ENCODE measurements at places on chromosomes 16 and 17.

DNA sequence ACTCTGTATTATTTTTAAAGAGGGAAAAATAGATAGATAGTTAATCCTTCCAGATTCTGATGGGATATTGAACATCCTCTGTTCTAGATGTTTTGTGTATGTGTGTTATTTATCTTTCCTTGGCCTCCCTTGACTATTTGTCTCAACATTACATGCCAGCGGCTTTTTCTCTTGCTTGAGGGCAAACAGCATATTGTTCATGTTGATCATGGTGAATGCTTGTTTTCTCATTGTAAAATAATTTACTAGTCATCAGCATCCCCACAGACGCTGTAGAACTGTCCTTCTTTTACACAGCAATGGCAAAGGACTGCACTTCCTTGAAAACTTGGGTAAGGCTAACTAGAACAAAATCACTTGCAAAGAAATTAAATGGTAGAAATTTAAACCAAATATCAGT lies 1376.4 kb upstream of the GOT2 start:
- no peak for DNase-seq

DNA sequence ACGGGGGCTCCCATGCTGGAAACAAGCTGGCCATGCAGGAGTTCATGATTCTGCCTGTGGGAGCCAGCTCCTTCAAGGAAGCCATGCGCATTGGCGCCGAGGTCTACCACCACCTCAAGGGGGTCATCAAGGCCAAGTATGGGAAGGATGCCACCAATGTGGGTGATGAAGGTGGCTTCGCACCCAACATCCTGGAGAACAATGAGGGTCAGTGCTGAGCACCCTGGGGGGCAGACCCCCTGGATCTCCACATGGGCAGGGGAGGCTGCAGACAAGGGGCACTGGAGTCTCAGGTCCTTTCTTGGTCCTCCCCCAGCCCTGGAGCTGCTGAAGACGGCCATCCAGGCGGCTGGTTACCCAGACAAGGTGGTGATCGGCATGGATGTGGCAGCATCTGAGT lies 4.2 kb downstream of the ENO3 start:
- DNase-seq = no peak

- DNase-seq = no peak
Measured at GRCh38 chr16:54290833-54291655, 4.5 kb upstream of the IRX3 start.

GRCh38 chr16:88957887-88958577 lies 19.0 kb downstream of the CBFA2T3 start:
- no peak for DNase-seq

DNA sequence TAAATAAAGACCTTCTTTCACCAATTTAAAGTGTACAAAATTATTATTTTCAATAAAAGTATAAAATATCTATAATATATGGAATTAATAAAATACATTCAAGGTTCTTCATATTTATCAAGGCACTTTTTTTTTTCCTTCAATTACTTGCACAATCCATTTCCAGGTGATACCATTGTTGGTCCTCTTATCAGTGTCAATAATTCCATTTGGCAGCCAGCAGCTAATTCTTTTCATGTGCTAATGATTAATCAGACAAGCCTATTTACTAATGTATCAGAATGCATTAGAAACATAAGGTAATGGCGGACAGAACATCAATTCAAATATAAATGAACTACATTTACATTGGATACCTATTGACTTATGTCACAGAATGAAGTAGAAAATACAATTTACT lies 622.2 kb downstream of the TOX3 start:
- DNase-seq = no peak

DNA sequence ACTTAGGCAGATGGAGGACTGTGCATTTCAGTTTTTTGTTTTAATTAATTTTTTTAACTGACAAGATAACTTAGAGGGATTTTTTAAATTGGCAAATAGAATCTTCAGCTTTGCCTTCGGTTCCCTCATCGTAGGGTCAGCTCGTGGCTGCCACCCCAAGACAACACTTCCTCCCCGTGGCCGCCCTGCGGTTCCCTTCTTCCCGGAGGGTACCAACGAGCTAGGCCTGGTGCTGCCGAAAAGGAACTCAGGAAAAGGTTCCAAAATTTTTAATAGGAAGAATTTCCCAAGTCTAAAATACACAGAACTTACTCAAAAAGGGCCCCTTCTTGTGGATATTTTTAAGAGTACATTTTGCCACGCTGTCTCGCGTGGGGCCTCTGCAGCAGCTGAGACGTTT lies 210.4 kb upstream of the CHMP6 start:
- DNase-seq = no peak

GRCh38 chr17:17698371-17698770 lies 17.1 kb downstream of the RAI1 start:
- no peak for DNase-seq
